Suprapubic skin (tissue), 4 donors: ENCODE measurements at places on chromosomes 2 and 18. TPM values are rescaled to one million over a fixed set of nuclear protein-coding genes. Genes with fewer than 3 reads are reported as not detected.
A peak's percentile ranks its signal among the peaks of the same experiment; 100 is the strongest.

Gene DOCK10
- 22.7 TPM for total RNA-seq

Gene CIB4
- not detected for total RNA-seq

GRCh38 chr2:42859006-42859552, 66.7 kb upstream of the HAAO start:
- peak; percentile 64 for DNase-seq

GRCh38 chr2:70516596-70516995, 37.0 kb downstream of the TGFA start:
- no peak for DNase-seq

GRCh38 chr2:42963452-42964068, 171.2 kb upstream of the HAAO start:
- DNase-seq, result no peak

DNA sequence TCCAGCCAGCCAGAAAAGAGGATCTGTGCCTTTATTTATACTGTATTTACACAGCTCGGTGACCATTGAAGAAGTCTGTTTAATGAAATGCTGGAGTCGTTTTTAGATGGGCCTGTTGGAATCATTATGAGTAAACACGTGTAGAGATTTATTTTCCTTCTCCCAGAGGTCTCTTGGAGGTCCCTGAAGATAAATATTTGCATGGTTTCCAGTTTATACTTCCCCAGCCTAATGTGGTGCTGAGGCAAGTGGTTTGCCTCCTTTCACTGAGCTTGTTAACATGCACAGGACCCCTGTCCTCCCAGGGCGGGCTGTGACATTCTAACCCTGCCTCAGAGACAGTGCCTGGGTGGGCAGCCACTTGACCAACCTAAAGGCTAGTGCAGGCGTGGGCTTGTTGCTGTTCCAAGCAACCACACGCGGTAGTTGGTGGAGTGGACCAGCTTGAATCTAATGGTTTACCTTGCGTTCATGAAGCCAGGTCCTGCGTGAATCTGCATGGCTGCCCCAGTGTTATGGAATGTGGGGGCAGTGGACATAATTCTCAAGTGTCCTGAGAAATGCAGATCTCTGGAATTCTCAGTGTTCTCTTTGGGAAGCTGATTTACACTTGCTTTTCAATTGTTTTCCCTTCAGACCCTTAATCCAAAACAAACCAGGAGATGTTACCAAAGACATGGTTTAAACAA, 130.2 kb upstream of the DLX2 start:
- DNase-seq, result no peak
